ENCODE measurements at places on chromosomes 3 and 15. TPM values are rescaled to one million over a fixed set of nuclear protein-coding genes. Genes with fewer than 3 reads are reported as not detected.

Gene TNFAIP8L3
- 43.1 TPM for total RNA-seq

Gene ADAMTS7
- total RNA-seq: 4.5 TPM

Gene TM4SF4
- 35.9 TPM for total RNA-seq

Gene ARHGAP31
- 0.98 TPM for total RNA-seq

Gene SCAANT1
- total RNA-seq: not detected

Gene MUC20
- total RNA-seq: 0.74 TPM

Gene SNTN
- total RNA-seq: not detected
